ENCODE measurements at places on chromosomes 6 and 20. TPM values are rescaled to one million over a fixed set of nuclear protein-coding genes. Genes with fewer than 3 reads are reported as not detected.

DNA sequence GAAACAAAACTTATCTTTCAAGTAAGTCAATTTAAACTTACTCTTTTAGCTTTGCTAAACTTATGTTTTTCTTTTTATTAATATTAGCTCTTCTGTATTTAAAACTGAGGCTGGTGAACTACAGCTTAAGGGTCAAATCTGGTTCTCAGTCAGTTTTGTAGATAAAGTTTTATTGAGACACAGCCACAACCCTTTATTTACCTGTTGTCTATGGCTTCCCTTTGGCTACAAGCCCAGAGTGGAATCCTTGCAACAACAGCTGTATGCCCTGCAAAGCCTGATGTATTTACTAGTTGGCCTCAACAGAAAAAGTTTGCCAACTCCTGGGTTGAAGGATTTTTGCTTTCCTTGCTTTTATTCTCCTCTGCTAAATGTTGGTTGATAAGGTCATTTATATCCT is 491.4 kb upstream of the RNF217 start:
- no peak for DNase-seq

DNA sequence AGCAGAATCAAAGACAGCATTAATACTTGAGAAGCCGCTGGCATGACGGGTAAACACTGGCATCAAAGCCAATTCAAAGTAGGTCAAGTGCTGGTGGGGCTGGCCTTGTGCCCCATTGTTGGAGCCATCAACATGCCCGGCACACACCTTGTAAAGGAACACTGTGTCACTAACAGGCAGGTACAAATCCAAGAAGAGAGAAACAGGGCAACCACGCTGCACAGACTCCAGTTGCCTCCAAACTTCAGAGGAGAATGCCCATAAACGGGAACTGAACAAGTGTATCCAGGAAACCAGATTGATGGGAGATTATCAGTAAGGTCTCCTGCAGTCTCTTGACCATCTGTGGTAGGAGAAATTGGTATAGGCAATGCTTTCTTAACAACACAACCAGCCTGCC is 127.0 kb upstream of the STXBP5 start:
- no peak for DNase-seq

DNA sequence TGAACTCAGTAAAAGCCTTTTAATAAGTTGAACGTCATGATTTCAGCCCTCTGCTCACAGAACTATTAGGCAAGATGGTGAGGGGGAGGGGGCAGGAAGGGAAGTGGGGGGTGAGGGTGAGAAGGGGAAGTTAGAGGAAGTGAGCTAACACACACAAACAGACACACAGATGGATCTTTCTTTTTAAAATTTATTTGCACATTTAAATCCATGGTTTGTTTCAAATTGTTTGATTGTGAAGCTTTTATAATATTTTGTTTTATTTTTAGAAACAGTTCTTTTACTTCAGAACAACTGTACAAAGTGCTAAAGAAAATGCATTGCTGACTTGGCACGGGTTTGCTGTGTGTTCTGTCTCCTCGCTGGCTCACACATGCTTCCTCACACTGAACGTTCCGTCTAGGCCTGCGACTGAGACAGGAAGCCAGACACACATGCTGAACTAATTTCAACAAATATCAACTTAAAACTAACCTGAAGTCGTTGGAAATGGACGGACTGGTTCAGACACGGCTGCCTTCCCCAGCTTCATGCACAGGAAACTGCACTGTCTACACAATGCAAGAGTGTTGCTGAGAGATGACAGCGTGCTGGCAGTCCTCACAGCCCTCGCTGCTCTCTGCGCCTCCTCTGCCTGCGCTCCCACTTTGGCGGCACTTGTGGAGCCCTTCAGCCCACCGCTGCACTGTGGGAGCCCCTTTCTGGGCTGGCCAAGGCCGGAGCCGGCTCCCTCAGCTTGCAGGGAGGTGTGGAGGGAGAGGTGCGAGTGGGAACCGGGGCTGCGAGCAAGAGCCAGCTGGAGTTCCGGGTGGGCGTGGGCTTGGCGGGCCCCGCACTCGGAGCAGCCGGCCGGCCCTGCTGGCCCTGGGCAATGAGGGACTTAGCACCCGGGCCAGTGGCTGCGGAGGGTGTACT is 8.1 kb upstream of the ZBP1 start:
- no peak for DNase-seq

GRCh38 chr6:152416652-152417051 is 220.5 kb downstream of the SYNE1 start:
- DNase-seq = no peak

DNA sequence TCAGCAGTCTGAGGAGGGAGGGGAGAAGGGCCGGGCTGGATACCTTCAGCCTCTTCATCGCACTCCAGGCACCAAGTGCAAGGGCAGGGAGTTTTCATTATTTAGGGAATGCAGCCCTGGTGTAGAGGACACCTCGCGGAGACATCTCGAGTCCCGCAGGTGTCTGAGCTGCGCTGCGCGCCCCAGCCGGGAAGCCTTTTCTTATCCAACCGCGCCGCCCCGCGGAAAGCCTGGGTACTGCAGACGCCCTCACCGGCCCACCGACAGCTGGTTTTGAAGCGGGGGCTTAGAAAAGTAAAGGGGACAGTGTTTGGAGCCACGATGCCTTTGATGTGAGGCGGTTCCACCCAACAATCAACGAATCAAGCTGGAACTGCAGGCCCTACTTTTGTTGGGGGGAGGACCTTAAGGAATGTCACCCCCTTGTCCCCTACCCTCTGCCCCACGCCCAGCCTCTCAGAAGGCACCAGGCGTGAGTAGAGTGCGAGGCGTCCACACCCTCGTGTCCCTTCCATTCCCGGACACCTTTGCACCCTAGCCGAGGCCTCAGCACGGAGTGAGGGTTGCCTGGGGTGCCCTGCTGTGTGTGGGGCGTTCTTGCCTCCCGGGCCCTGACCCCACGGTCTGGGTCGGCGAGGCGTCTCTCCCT is 8.6 kb downstream of the NKX2-2 start:
- no peak for DNase-seq

DNA sequence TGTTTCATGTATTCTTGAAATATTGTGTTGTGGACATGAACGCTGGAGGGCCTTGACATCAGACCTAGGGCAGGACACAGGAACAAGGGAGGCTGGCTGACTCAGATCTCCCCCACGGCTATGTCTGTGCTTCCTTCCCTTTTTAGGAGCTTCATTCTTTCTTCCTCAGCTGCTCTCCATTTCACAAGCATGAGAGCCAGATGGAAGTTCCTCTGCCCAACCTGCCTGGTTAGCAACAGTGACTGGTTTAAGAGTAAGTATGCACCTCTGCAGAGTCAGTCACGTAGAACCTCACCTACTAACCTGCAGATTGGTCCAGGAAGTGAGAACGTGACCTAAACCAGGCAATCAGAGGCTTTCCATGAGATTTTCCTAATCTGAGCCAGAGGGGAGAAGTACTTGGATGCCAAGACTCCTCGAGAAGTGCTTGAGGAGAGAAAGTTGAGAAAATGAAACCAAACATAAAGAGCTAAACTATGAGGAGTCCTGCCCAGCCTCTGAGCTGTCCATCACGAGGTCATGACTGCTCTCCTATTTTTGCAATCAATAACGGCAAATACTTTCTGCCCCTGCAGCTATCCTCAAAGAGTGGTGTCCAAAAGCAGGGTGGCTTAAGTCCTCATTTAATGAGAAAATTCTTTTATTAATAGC is 465.2 kb upstream of the CITED2 start:
- DNase-seq = no peak

DNA sequence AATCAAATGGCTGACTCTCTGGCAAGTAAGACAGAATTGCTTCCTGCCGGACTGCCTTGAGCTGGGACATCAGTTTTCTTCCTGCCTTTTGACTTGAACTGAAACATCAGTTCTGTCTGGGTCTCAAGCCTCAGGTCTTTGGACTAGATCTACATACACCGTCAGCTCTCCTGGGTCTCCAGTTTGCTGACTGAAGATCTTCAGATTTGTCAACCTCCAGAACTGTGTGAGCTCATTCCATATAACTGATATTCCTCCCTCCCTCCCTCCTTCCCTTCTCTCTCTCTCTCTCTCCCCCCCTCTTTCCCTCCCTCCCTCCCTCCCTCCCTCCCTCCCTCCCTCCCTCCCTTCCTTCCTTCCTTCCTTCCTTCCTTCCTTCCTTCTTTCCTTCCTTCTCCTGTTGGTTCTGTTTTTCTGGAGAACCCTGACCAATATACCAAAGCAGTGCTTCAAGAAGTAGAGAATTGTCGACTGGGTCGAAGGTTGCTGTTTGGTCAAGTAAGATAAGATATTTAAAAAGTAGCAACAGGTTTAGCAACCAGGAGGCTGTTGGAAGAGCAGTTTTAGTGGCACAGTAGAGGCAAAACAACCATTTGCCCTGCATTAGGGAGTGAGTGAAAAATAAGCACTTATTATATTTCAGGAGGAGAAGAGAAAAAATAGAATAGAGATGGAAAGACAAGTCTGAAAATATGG is 33.1 kb upstream of the CMTR1 start:
- DNase-seq = no peak

DNA sequence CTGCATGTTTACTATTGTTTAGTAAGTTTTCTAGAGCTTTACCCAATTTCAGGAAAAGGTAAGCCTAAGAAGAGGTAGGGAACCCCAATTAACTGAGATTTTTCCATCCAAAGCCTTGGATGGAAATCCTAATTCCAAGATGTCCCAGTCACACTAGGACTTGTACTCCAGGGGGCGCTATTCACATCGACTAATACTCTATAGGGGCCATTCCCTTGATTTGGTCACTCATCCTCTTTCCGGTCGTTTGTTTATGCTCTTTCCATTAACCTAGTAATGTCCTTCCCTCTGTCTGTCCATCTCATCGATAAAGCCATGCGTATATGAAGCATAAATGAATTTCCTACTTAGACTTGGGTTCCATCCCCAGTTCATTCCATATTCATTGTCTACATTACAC is 80.8 kb upstream of the FUCA2 start:
- DNase-seq = no peak

GRCh38 chr6:20252311-20252710 is 40.0 kb upstream of the MBOAT1 start:
- no peak for DNase-seq

DNA sequence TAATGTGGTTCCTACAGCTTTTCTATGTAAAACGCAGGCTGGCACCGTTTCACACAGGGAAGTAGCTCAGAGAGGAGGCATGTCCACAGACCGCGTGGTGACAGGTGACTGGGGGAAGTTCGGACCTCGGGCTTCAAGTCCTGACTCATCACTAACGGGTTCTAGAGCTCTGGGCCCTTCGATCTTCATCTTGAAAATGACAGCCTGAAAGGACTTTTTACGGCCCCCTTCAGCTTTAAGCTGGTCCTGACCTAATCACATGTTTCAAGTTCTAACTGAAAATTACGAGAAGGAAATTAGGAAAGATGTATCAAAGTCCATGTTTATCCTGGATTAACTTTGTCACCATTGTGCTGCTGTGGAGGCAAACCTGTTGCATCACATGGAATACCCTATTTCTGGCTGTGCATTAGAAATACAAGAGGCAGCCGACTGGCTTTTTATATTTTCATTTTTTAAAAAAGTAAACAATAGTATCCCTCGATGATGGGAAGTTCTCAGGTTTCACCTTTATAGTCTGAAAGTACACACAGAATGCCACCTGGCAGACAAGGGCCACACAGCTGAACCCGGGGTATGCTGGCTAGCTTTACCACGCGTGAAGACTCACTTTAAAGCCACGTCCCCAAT is 2.0 kb downstream of the MAN1A1 start:
- peak; percentile 63 for DNase-seq

GRCh38 chr6:6434151-6434550 is 113.7 kb upstream of the F13A1 start:
- DNase-seq = no peak

DNA sequence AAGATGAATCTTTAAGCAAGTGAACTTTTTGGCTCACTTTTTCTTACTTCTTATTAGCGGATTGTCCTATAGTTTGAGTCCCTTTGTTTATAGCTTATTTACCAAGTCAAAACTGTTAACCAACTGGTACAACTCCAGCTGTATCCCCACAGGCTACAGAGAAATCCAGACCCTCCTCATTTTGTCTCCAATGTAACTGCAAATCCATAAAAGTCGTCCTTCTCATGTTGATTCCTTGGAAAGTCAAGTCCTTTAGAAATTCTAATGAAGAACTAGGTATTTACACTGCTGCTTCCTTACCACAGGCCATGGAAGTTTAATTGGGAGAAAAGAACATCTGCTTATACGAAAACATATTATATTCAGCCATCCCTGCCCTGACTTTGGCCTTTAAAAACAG is 729.1 kb upstream of the NRSN1 start:
- no peak for DNase-seq

GRCh38 chr6:35505999-35506412 is 6.7 kb downstream of the TULP1 start:
- no peak for DNase-seq

DNA sequence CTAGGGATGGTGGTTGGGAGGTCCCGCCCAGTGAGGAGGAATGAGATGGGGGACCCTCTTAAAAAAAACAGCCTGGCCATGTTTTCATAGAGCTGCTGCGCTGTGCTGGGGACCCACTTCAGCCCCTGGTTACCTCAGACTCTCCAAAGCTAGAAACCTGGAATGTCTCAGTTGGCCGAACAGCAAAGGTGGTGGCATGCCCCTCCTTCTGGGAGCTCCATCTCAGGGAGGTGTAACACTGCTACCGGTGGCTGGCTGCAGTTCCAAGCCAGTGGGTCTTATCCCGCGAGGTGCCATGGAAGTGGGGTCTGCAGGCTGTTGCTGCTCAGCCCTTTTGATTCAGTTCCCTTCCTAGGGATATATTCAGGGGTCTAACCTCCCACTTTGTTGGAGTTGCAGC is 35.7 kb upstream of the TFB1M start:
- no peak for DNase-seq

DNA sequence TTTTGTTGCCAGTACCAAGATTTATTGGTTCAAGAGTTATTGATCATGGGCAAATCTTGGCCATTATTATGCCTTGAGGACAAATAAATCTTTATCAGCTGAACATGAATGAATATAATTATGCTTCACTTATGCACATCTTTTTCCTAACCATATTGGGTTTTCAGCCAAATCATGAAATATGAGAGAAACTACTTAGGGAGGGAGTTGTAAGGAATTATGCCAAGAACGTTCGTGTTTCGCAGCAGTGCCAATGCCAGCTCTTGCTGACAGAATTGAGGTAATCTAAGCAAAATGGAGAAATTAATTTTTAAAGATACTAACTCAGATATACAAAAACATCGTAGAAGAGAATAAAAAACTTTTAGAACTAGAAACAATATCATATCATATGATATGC is 301.1 kb upstream of the SASH1 start:
- no peak for DNase-seq

The TAB2 gene
- 66.8 TPM for total RNA-seq

The LY86 gene
- 1.8 TPM for total RNA-seq

The C6orf15 gene
- not detected for total RNA-seq

The CAP2 gene
- total RNA-seq = 20.7 TPM

The TFEB gene
- total RNA-seq = 29.4 TPM

The RSPH4A gene
- total RNA-seq = 0.55 TPM

The ZBTB24 gene
- total RNA-seq = 13.3 TPM

The SMIM26 gene
- total RNA-seq = 59.4 TPM

The BTNL2 gene
- not detected for total RNA-seq

The CD93 gene
- total RNA-seq = 53.7 TPM

Data from ureter (tissue), 1 donor.